NCI-H1417 treated with DMSO at 0.1 percent for 48 hours (cell line): ENCODE measurements at places on chromosomes 11 and 22.

DNA sequence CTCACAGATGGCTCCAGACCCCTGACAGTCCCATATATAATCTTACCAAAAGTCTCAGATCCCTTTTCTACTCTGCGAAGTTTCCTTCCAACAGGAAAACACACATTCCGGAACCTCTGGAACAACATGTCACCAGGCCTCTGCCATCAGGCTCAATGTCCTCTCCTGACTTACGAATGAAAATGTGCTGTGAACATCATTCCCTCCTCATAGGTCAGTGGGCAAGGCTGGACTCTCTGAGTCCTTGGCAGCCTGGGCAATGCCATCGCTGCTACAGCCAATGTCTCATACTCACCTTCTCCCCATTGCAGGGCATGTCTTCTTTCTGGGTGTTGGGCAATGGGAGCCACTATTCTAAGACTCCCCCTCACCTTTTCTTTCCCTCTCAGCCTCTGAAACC, 1.7 kb upstream of the HPX start:
- no peak for DNase-seq

- no peak for DNase-seq
Observed at GRCh38 chr22:24436553-24436952, 9.2 kb downstream of the ADORA2A start.

DNA sequence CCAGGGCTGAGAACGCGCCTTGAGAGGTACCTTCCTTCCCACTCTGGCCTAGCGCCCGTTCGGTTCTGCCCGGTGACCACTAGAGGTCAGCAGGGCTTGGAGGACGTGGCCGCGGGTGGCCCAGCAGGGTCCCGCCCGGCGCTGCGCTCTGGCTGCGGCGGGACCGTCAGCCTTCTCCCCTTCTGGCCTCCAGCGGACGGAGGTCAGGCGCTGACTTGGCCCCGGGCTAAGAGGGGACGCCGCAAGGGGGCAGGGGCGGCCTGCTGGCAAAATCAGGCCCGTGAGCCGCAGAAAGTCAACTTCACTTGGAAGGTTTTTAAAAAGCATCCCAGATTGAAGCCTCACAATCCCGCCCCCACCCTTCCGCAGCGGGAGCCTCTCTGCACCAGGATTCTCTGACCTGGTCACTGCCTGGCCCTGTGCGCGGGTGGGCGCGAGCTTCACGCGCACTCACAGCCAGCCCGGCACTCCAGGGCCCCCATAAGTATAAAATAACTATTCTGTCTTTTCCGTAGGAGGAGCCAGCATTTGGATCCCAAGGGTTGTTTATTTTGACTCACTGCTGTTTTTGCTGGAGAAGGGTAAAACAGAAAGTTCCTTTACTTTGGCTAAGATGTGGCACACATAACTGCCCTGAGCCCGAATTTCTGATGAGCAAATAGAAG, 23.2 kb upstream of the ZBTB16 start:
- no peak for DNase-seq

DNA sequence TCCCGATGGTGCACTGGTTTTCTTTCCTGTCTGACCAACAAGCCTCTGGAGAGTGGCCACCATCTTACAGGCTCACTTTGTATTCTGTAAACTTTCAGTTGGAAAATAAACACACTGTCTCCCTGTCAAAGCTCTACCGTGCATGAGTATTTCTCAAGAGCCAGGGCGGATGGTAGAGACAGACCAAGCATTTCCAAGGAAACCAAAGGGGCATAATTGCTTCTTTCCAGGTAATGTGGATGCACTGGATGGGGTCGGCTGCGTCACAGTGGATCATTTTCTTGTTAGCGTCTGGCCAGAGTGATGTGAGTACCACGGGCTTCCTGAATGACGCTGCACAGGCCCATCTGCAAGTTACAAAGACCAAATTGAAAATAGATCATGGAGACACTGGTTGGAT, 5.1 kb upstream of the SEZ6L start:
- DNase-seq: no peak

- no peak for DNase-seq
Observed at GRCh38 chr22:19869497-19870152, 15.0 kb upstream of the GNB1L start.

DNA sequence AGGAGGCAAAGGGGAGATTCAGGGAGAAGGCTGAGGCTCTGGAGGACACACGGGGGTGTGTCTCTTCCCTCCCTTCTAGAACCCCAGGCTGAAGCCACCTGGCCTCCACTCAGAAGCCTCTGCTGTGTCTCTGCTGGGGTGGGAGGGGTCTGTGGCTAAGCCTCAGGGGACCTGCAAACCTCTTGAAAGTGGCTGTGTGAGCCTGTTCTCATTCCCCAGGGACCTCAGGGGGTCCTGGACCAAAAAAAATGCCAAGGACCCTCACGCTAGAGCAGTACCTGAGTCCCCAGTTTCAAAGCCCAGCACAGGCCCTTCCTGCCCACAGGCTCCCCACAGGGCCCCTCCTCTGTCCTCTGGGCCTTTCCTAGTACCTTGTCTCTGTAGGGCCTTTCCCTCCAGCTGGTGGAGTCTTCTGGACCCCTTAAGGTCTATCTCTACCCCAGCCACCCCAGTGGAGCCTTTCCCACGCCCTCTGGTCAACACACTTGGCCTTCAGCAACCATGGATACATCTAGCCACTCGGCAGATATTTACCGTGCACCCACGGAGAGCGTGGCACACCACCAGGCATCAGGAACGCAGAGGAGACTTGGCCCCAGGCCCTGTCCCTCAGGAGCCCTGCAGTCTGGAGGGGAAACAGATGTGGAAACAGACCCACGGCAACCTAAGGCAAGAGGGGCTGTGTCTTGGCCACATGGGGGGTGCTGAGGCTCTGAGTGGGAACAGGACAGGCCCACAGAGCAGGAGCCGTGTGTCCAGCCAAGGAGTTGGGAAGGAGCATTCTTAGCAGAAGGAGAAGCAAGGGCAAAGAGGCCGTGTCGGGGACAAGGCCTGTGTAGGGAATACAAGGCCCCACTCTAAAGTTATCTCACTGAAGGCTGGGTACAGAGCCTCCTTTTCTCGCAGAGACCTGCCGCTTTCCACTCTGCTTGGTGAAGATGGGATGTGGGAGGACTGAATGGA, 18.5 kb downstream of the PLA2G6 start:
- DNase-seq: no peak

DNA sequence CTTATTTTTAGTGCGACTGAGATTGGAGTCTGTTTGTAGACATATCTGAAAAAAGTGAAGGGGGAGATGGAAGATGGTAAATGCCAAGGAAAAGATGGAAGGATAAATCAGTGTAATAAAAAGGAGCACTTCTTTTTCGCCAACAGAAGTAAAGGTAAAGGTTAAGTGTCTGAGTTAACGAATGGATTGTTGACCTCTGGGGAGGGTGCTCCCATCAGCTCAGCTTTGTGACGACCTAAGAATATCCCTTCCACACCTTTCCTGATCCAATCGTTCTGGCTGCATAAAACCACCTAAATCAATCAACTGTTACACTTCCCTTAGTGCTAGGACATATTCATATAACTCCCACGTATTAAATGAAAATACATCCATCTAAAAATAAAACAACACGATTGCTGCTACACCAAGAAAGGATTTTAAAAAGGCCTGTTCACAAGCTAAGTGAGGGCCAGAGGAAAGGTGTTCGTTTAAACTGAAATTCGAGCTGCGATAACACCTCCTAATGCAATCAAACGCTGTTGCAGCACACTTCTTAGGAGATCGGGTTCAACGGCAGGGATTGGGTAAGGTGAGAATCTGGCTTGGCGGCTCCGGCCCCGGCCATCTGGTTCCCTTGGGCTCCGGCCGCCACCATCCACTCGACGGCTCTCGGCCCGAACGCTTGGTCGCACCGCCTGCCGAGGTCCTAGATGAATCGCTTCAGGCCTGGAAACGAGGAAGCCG, 658 bp downstream of the C11orf71 start:
- DNase-seq: no peak

GRCh38 chr11:130006929-130007328, 4.3 kb upstream of the PRDM10 start:
- DNase-seq: no peak
